Chondrocyte (in vitro differentiated cells): ENCODE measurements at places on chromosomes 6 and 20. TPM values are rescaled to one million over a fixed set of nuclear protein-coding genes. Genes with fewer than 3 reads are reported as not detected.

- H3K27ac ChIP-seq: no peak overlapping the region
- H3K27me3 ChIP-seq: no peaks in the 10 kb centered on the region
- H3K36me3 ChIP-seq: no peaks in the 10 kb centered on the region
- H3K4me1 ChIP-seq: peaks cover 22% of the 10 kb centered on the region
- DNase-seq: no peak
- no peak overlapping the region for H3K4me3 ChIP-seq
Measured at GRCh38 chr20:24096864-24097450, 108.4 kb upstream of the GGTLC1 start.

GRCh38 chr6:34549026-34549803 lies 6.9 kb downstream of the SPDEF start:
- no peak overlapping the region for H3K27ac ChIP-seq
- peaks cover 19% of the 10 kb centered on the region for H3K4me1 ChIP-seq
- no peaks in the 10 kb centered on the region for H3K36me3 ChIP-seq
- no peak for DNase-seq
- no peak overlapping the region for H3K4me3 ChIP-seq

THBD gene
- 8.0 to 38.2 TPM (median 37.5 TPM) in 3 replicates for total RNA-seq

TFB1M gene
- 15.3 to 16.8 TPM (median 16.8 TPM) in 3 replicates for total RNA-seq

DNA sequence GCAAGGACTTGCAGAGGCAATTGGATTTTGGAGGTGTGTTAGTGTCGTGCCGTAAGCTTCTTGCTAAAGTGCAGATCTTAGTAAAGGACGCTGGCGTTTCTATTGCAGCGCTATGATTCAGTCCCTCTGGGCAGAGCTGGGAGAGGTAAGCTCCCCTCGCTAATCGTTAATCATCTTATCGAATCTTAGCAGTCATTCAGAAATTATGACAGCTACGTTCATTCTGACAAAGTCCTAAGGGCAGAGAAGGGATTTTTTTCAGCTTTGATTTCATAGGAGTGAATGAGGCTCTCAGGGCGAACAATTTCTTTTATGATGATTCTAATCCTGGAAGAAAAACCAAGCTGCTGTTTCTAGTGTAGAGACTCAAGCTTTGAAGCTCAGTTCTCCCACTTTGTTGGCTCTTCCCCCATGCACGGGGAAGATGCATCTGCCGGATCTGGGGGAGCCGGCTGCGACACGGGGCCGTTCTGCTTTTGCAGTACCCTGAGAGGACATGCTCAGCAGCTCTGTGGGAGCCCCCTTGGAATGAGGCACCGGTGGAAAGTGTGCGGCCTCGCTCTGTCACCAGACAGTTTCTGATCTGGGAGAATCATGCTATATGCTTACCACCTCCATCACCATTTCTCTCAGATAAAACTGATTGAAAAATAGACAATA lies 79.1 kb upstream of the SLC22A23 start:
- no peaks in the 10 kb centered on the region for H3K27me3 ChIP-seq
- H3K4me3 ChIP-seq: no peak overlapping the region
- no peaks in the 10 kb centered on the region for H3K4me1 ChIP-seq
- H3K36me3 ChIP-seq: peaks cover 1% of the 10 kb centered on the region

DNA sequence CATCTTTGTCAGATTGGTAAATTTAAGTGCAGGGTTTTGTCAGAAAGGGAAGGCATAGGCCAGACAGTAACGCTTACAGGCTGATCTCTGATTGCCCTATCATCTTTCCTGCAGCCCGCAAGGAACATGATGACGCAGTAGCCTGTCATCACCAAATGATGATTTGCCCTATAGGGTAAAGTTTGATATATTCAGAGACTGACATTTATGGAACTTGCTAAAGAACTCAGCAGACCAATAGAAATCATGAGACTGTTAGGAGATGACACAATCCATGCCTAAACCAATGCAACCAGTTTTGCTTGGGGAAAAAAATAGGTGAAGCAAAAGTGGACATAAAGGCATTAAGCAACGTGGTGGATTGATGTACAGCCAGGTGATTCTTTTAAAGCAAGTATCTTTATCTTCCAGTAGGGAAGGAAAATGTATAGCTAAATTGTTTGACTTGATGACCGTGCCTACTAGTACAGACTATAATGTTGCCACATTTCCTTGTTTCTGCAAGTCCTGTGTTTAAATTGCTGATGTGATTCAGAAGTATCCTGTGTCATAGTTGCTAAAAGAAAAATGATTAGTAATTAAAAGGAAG lies 2.4 kb downstream of the NUS1 start:
- peak overlapping the region; percentile 42 for H3K27ac ChIP-seq
- DNase-seq: no peak
- H3K27me3 ChIP-seq: no peaks in the 10 kb centered on the region
- peaks cover 71% of the 10 kb centered on the region for H3K4me1 ChIP-seq

DNA sequence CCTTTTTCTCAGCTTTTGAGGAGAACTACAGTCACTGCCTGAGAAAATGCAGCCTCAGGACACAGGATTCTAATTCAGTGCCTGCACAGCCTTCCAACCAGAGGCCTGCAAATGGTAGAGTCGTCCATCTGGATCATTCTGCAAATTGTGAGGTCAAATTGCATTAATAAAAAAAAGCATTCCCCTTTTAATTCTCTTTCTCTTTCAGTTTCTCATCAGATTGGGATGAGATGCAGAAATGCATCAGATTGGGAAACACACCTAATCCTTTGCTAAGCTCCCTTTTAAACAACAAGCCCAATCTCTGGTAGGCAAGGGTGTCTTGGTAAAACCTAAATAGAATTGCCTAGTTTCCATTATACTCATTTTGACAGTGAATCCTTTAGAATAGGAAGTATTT lies 838.8 kb downstream of the MAFB start:
- no peak for DNase-seq
- H3K4me1 ChIP-seq: peaks cover 34% of the 10 kb centered on the region
- H3K27ac ChIP-seq: no peak overlapping the region
- H3K4me3 ChIP-seq: no peak overlapping the region
- peaks cover 18% of the 10 kb centered on the region for H3K27me3 ChIP-seq

- H3K27me3 ChIP-seq: no peaks in the 10 kb centered on the region
- H3K36me3 ChIP-seq: no peaks in the 10 kb centered on the region
- no peak overlapping the region for H3K27ac ChIP-seq
- DNase-seq: no peak
- peaks cover 8% of the 10 kb centered on the region for H3K4me1 ChIP-seq
Measured at GRCh38 chr6:18752278-18753068, 365.3 kb downstream of the RNF144B start.

GRCh38 chr6:4653141-4653540 lies 123.1 kb upstream of the CDYL start:
- no peaks in the 10 kb centered on the region for H3K4me1 ChIP-seq
- H3K27me3 ChIP-seq: peaks cover under 1% of the 10 kb centered on the region
- H3K27ac ChIP-seq: no peak overlapping the region
- peaks cover 4% of the 10 kb centered on the region for H3K36me3 ChIP-seq

DNA sequence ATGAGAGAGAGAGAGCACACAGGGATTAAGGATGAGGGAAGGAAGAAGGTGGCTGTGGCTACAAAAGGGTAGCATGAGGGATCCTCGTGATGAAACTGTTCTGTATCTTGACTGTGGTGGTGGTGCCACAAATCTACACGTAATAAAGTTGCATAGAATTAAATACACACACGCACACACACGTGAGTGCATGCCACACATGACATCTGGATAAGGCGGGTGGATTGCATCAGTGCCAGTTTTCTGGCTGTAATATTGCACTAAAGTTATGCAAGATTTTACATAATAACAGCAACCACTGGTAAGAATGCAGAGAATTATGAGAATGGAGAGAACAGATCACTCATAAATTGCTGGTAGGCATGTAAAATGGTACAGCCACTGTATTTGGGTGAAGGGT lies 16.9 kb upstream of the STK35 start:
- H3K27me3 ChIP-seq: peaks cover 30% of the 10 kb centered on the region
- no peak overlapping the region for H3K4me3 ChIP-seq
- DNase-seq: no peak
- H3K4me1 ChIP-seq: no peaks in the 10 kb centered on the region
- H3K27ac ChIP-seq: no peak overlapping the region

SAPCD1 gene
- 1.3 to 2.4 TPM (median 1.4 TPM) in 3 replicates for total RNA-seq
